Hindlimb muscle (tissue), 1 donor: ENCODE measurements at places on chromosomes 13 and 19. TPM values are rescaled to one million over a fixed set of nuclear protein-coding genes. Genes with fewer than 3 reads are reported as not detected.

DNA sequence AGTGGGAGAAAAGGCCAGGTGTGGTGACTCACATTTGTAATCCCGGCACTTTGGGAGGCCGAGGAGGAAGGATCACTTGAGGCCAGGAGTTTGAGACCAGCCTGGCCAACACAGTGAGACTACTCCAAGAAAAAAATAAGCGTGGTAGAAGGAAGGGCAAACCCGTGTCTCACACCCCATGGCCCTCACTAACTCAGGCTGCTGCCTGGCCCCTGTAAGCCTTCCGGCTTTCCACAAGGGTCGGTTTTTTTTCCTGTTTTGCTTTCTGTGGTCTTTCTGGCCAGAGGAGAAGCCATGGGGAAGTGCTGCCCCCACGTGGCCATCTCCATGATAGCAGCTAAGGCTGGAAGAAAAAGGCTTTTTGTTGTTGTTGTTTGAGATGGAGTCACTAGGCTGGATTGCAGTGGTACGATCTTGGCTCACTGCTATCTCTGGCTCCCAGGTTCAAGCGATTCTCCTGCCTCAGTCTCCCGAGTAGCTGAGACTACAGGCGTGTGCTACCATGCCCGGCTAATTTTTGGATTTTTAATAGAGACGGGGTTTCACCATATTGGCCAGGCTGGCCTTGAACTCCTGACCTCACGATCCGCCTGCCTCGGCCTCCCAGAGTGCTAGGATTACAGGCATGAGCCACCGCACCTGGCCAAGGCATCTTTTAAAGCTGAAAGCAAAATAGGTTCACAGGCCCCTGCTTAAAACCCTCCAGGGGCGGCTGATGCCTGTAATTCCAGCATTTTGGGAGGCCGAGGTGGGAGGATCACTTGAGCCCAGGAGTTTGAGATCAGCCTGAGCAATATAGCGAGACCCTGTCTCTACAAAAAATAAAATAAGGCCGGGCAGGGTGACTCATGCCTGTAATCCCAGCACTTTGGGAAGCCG is 7.5 kb upstream of the ARHGEF18 start:
- peak; percentile 77 for DNase-seq

DNA sequence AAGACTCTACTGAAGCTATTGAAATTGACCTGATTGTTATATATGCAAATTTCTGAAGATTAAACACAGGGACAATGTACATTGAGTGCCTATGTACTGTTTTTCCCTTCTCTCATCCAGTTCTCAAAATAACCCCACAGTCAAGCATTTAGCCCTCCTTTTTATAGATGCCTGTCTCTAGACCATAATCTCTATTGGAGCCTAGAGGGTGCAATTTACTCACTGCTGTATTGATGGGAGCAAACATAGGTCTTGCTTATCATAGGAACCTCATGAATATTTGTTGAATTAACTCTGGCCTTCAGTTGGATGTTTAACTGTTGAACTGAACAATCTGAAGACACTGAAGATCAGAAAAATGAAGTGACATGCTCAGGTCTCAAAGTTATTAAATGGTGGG is 183.0 kb downstream of the RFC3 start:
- DNase-seq: no peak

DNA sequence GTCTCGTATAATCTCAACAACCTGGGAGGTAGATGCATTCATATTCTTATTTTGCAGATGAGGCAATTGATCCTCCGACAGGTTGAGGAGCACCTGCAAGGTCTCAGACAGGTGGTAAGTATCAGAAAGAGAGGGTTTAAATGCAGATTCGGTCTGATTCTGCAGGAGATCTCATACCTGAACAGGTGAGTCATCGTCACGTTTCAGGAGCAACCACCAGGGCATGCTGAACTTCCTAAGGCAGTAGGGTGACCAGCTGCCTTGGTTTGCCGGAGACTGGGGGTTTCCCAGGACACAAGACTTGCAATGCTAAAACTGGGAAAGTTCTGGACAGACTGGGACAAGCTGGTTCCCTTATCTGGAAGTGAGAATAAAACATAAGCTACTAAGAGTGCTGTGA is 68.8 kb upstream of the TSHZ3 start:
- no peak for DNase-seq

- no peak for DNase-seq
Observed at GRCh38 chr19:19257137-19257536, 16.0 kb downstream of the TM6SF2 start.

DNA sequence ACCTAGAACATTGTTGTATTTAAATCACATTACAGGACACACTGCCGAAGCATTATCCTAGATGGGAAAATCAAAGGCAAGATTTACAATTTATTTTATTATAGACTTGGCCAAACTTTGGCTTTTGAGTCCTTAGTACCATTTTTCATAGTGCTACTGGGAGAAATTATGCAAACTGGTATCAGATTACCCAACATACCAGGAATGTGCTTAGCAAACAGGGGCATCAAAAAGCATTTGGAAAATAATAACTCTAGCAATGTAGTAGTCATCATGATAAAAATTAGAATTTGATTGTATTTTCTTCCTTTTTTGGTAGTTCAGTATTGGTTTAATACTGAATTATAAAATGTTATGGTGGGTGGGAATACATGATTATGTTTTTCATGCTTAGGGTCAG is 34.0 kb downstream of the GPC6 start:
- no peak for DNase-seq

DNA sequence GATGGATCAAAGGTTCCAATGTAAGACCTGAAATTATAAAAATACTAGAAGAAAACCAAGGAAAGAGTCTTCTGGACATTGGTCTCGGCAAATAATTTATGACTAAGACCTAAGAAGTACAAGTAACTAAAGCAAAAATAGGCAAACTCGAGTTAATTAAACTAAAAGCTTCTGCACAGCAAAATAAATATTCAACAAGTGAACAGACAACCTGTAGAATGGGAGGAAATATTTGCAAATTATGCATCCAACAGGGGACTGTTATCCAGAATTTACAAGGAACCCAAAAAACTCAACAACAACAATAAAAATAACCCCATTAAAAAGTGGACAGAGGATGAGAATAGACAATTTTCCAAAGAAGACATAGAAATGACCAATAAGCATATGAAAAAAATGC is 9.7 kb upstream of the SLAIN1 start:
- DNase-seq: no peak

- no peak for DNase-seq
Observed at GRCh38 chr19:54436031-54436523, 12.9 kb upstream of the LENG8 start.

The UBE2L5 gene
- 0.28 TPM for polyA plus RNA-seq

The NXNL1 gene
- not detected for polyA plus RNA-seq
